ENCODE measurements at places on chromosomes 4 and X.

- no peaks in the 10 kb centered on the region for H3K36me3 ChIP-seq
- DNase-seq = no peak
- H3K4me3 ChIP-seq = no peak overlapping the region
- no peak overlapping the region for H3K27ac ChIP-seq
Measured at GRCh38 chr4:157591245-157591644, 370.7 kb downstream of the GRIA2 start.

GRCh38 chrX:148540671-148541583 is 40.5 kb downstream of the AFF2 start:
- peaks cover 16% of the 10 kb centered on the region for H3K4me1 ChIP-seq
- H3K4me3 ChIP-seq = no peak overlapping the region
- H3K27ac ChIP-seq = no peak overlapping the region
- no peak for DNase-seq
- H3K27me3 ChIP-seq = peaks cover 3% of the 10 kb centered on the region

DNA sequence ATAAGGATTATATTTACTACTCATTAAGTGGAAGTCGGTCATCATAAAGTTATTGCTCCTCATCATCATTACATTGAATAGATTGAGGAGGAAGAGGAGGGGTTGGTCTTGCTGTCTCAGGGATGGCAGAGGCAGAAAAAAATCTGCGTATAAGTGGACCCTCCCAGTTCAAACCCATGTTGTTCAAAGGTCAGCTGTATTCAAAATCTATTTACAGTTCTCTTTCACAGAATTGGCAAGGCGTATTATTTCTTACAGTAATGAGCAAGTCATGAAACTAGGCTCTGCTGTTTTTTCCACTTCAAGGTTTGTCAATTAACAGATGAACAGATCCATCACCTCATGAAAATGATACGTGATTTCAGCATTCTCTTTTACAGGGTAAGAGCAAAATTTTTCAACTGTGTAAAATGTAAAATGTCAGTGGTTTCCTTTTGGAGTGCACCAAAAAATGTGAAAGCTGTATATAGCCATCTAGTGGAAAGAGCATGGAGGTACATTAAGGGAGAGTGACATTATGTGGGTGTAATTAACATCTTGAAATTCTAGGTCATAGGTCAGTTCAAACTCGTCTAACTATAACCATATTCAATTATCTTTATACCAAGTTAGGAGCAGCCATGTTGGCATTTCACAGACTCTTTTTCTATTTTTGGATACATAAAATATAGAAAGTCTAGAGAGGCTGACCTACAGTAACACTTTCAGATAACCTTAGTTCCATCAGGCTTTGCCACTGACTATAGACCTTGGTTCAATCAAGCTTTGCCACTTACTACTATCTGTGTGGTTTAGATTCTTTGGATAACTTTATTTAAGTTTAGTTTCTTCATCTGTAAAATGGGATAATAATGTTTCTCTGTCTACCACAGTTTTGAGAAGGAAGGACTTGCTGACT is 30.1 kb downstream of the NEIL3 start:
- peaks cover 1% of the 10 kb centered on the region for H3K36me3 ChIP-seq
- no peak overlapping the region for H3K27ac ChIP-seq
- no peak for DNase-seq
- no peaks in the 10 kb centered on the region for H3K4me1 ChIP-seq

DNA sequence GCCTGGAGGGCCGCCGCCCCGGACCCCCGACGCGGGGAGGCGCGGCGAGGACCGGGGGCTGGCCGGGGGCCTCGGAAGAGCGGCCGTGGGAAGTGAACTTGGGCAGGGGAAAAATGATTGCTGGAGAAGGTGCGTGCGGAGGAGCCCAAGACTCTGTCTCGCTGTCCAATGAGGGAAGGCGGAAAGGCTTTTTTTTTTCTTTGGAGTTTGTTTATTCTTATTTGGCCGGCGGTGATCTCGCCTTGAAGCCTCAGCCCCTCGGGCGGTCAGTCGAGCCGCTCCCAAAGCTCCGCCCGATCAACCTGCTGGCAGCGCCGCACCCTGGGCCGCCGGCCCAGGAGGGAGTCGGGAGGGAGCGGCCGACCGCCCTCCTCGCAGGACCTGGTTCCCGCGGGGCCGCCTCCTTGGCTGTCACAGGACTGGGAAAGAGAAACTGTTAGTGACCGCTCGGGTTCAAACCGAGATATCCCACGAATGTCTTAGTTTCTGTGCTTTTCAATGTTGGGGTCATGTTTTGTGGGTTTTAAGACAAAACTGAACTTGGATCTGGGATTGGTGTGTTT is 2.5 kb downstream of the CPEB2 start:
- H3K36me3 ChIP-seq = no peaks in the 10 kb centered on the region
- peak overlapping the region; percentile 92 for H3K27ac ChIP-seq
- H3K4me1 ChIP-seq = peaks cover 11% of the 10 kb centered on the region
- H3K4me3 ChIP-seq = peak overlapping the region; percentile 83
- DNase-seq = peak; percentile 38
- H3K27me3 ChIP-seq = peaks cover 16% of the 10 kb centered on the region

DNA sequence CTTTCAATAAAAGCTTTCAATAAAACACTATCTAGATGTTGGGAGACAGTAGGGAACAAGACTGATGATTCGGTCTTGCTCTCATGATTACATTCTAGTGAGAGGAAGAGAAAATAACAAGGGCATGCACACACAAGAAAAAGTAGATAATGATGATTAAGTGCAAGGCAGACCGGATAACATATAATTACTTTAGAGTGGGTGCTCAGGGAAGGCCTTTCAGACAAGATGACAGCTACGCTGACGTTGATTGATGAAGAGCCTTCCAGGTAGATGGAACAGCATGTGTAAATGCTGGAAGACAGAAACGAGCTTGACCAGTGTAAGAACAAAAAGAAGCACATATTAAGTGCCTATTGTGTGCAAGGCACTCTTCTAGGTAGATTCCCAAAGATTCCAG is 43.4 kb downstream of the TXK start:
- H3K27me3 ChIP-seq = no peaks in the 10 kb centered on the region
- H3K27ac ChIP-seq = no peak overlapping the region
- H3K4me3 ChIP-seq = no peak overlapping the region
- peaks cover 1% of the 10 kb centered on the region for H3K36me3 ChIP-seq
- H3K4me1 ChIP-seq = peaks cover 18% of the 10 kb centered on the region

DNA sequence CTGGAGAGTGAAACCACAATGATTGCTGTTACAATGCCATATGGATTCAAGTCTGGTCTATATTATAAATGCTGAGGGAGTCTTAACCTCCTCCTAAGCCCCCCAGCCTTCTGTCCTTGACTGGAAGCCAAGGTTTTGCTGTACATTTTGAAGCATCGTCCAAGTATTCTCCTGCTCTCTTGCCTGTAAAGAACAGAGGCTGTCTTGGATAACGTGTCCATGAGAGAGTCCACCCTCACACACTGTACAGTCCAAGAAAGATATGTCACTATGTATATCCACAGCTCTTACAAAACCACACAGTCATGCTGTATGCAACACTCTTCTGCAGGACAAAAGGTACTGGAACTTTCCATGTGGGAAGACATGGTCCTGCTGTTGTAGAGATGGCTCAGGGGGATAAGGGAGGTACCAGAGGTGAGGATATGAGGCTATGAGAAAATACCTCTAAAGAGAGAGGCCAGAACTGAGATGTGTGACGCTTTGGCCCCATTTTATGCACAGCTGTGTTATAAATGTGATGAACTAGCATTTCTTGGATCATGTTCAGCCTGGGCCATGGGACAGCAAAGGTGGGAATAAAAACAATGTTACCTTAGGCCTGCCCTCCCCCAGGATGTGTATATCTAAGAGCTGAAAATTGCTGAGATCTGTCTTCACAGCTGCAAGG is 678.6 kb downstream of the IQCM start:
- H3K36me3 ChIP-seq = no peaks in the 10 kb centered on the region
- DNase-seq = no peak
- no peak overlapping the region for H3K27ac ChIP-seq
- no peak overlapping the region for H3K4me3 ChIP-seq
- H3K27me3 ChIP-seq = peaks cover 3% of the 10 kb centered on the region

DNA sequence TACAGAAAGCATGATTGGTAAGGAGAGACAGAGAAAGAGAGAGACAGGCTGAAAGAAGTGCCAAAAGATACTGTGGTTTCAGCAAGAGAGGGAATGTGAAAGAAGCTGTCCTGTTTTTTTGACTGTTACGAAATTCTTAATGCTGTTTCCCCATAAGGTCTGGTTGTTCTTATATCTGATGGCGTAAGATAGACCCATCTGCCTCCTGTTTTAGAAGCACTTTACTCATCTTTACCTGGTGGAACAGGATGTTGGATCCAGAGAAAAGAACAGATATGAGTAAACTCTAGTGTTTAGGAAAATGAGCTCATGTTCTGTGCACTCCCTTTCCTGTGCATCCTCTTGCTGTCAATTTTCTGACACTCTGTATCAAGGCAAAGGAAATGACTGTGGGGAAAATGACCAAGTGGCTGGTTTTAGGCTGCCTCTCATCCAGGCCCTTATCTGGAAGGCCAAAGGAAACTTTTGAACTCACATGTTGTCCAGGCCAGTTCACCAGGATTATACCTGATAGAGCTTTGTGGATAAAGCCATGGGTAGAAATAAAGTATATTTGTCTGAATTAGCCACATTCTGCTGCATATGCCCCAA is 311.7 kb upstream of the HTR2C start:
- H3K27ac ChIP-seq = no peak overlapping the region
- DNase-seq = no peak
- H3K27me3 ChIP-seq = no peaks in the 10 kb centered on the region
- H3K4me1 ChIP-seq = peaks cover 2% of the 10 kb centered on the region
- peaks cover 3% of the 10 kb centered on the region for H3K36me3 ChIP-seq

GRCh38 chr4:8095956-8096689 is 62.5 kb downstream of the ABLIM2 start:
- peaks cover 14% of the 10 kb centered on the region for H3K36me3 ChIP-seq
- H3K27me3 ChIP-seq = no peaks in the 10 kb centered on the region
- no peaks in the 10 kb centered on the region for H3K4me1 ChIP-seq
- H3K27ac ChIP-seq = no peak overlapping the region
- no peak overlapping the region for H3K4me3 ChIP-seq
- no peak for DNase-seq

- DNase-seq = no peak
- no peaks in the 10 kb centered on the region for H3K36me3 ChIP-seq
- H3K27me3 ChIP-seq = peaks cover 21% of the 10 kb centered on the region
- no peak overlapping the region for H3K4me3 ChIP-seq
- no peak overlapping the region for H3K27ac ChIP-seq
- H3K4me1 ChIP-seq = peaks cover 3% of the 10 kb centered on the region
Measured at GRCh38 chrX:115696039-115696438, 135.1 kb downstream of the PLS3 start.

DNA sequence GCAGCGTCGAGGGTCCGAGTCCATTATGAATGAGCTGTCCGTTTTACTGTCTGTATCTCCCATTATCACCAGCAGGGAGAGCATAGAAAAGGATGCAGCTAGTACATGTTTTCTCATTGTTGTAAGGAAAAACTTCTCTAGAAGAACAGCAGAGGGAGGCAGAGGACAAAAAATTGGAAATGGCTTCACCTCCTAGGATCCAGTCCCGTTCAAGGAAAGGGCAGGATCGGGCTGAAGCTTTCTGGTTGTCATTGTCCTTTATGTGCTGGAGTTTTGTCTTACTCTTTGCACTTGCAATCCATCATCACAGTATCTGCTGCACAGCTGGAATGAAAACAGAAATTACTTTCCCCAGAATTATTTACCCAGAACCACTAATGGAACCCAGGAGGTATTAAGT is 14.7 kb downstream of the NDP start:
- no peaks in the 10 kb centered on the region for H3K36me3 ChIP-seq
- no peak overlapping the region for H3K27ac ChIP-seq
- H3K27me3 ChIP-seq = peaks cover 5% of the 10 kb centered on the region
- H3K4me3 ChIP-seq = no peak overlapping the region
- peaks cover 3% of the 10 kb centered on the region for H3K4me1 ChIP-seq

DNA sequence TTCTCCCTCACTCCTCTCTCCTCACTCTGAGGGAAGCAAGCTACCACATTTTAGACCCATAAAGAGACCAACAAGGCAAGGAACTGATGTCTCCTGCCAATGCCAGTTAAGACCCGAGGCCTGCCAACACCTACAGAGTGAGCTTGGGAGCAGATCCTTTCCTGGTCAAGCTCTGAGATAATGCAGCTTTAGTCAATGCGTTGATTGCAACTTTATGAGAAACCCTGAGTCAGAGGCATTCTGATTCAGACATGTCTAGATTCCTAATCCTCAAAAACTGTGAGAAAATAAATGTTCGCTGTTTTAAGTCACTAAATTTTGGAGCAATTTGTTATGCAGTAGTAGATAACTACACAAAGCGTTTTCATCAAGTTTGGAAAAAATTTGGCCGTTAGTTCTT is 115.5 kb downstream of the JADE1 start:
- no peak overlapping the region for H3K4me3 ChIP-seq
- peak overlapping the region; percentile 65 for H3K27ac ChIP-seq
- H3K27me3 ChIP-seq = no peaks in the 10 kb centered on the region
- H3K36me3 ChIP-seq = peaks cover 9% of the 10 kb centered on the region
- no peaks in the 10 kb centered on the region for H3K4me1 ChIP-seq
- no peak for DNase-seq

DNA sequence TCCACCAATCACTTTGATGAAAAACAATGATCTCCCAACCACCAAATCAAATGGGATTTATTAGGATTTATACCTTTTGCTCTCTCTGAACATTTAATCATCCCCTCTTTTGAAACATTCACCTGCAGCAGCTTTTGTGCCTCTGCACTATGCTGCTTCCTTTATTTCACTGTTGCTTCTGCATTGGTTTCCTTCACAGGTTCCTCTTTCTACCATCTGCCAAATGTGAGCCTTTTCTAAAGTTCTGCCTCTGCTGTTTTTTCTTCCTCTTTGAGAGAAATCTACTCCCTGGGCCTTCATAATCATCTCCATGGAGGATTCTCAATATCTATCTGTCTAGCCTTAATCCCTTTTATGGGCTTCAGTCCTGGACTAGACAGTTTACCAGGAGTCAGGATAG is 24.7 kb downstream of the CUL4B start:
- H3K4me3 ChIP-seq = no peak overlapping the region
- H3K27ac ChIP-seq = no peak overlapping the region
- no peaks in the 10 kb centered on the region for H3K4me1 ChIP-seq
- H3K36me3 ChIP-seq = peaks cover 9% of the 10 kb centered on the region

DNA sequence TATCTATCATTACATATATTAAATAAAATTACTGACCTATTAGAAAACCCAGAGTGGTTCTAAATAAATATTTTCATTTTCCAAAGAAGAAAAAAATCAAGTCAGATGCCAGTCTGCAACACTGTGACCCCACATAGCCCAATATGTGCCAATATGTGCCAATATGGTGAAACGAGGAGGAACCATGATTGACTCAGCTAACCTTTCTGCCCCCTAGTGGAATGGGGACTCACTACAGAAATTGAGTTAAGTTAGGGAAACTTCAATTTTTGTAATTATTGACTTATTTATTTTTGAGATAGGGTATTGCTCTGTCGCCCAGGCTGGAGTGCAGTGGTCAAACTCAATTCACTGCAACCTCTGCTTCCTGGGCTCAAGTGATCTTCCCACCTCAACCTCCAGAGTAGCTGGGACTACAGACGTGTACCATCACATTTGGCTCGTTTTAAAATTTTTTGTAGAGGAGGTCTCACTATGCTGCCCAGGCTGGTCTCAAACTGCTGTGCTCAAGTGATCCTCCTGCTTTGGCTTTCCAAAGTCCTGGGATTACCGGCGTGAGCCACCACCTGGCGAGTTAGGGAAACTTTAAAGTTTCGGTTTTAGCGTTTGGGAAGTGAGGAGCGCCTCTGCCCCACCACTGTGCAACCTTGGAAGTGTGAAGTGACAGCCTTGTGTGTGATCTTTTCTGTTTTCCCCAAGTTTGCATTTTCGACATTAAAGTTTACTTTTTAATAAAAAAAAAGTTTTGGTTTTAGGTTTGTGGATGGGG is 116.8 kb upstream of the SHISA3 start:
- no peak for DNase-seq
- peaks cover 3% of the 10 kb centered on the region for H3K4me1 ChIP-seq
- H3K27me3 ChIP-seq = peaks cover 6% of the 10 kb centered on the region
- no peak overlapping the region for H3K27ac ChIP-seq
- no peak overlapping the region for H3K4me3 ChIP-seq
- H3K36me3 ChIP-seq = no peaks in the 10 kb centered on the region
